ENCODE measurements at places on chromosomes 5 and 9. TPM values are rescaled to one million over a fixed set of nuclear protein-coding genes. Genes with fewer than 3 reads are reported as not detected.

DNA sequence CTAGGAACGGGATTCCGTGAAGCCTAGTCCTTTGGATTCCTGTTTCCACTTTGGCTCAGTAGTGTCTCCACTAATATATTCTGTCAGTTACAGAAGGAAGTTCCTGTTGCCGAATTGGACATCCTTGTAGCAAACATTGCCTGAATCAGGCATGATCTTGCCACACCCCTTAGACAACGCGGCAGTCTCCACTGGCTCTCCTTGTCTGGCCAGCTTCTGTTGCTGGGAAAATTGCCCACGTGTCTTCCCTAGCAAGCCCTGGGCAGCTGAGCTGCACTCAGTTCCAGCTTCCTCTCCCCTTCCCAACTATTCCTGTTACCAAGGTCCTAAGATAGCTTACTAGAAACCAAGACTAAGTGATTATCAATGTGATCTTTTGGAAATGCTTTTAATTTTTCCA, 316.6 kb upstream of the RIOK2 start:
- DNase-seq, result no peak

DNA sequence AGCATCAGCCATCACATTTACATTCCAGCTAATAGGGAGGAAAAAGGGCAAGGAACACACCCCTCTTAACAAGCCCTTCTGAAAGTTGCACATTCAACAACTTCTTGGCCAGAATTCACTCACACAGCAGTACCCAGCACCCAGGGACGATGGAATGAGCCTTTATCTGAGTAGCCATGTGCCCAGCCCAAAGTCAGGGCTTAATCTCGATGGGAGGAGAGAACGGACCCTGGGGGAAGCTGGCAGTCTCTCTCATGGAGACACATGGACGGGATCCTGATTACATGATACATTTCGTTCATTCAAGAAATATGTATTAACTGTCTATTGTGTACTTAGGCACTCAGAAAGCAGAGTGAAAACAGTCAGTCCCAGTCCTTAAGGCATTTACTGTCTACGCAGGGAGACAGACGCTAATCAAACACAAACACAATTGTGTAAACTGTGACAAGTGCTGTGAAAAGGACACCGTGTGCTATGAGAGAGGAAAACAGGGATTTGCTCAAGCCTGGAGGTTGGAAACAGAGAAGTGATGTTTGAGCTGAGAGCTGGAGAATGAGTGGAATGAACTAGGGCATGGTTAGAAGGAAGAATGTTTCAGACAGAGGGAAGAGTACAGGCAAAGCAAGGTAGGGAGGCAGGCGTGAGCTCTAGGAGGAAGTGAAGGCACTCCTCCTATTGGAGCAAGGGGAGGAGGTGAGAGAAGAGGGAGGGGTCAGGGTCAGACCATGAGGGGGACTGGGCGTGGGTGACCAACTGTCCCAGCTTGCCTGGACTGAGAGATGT, 7.4 kb downstream of the OTULINL start:
- DNase-seq, result no peak

DNA sequence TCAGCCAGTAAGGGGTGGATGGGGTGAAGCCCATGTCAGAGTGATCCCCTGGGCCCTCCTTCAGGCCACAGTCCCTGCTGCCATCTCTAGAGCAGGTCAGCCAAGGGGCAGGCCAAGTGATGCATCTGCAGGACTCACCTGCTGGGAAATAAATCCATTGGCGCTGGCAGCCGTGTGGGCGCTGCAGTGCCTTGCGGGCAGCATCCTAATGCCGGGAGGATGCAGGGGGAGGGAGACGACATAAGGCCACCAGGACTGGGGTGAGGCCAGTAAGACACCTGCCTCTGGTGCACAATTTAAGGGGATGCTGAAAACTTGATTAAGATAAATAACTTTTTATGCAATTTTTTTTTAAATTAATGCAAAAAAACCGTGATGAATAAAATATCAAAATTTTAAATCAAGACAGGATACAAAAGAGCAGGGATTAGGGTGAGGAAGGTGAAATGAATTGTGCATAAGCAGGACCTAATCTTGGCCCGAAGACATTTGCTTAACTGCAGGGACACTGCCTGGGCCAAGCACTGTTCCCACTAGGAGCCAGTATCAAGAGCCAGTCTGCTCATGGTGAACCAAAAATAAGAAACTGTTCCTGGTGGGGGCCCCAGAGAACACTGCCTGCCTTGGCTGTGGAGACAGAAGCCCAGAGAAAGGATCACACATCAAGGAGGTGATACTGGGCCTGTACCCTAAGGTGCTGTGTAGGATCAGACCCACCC, 67.5 kb upstream of the CPLX2 start:
- DNase-seq, result no peak

DNA sequence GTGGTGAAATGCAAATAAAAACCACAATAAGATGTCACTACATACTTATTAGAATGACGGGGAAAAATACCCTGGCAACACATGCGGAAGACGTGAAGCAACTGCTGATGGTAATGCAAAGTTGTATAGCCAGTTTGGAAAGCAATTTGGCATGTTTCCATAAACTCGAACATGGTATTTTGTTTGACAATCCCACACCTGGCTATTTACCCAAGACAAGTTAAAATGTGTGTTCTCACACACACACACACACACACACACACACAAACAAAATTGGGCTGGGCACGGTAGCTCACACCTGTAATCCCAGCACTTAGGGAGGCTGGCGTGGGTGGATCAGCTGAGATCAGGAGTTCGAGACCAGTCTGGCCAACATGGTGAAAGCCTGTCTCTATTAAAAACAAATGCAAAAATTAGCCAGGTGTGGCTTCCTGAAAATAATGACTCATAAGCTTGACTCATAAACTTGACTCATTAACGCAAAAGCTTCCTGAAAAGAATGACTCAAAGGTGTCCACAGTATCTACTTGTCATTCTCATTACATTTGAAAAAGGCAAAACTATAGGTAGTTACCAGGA, 456.5 kb downstream of the CDH18 start:
- no peak for DNase-seq

The ANKRD31 gene
- 0.13 TPM for total RNA-seq

Data from mesenteric fat pad (tissue), 1 donor.